Fibroblast of skin of back (primary cell): ENCODE measurements at places on chromosomes 3 and 15.

DNA sequence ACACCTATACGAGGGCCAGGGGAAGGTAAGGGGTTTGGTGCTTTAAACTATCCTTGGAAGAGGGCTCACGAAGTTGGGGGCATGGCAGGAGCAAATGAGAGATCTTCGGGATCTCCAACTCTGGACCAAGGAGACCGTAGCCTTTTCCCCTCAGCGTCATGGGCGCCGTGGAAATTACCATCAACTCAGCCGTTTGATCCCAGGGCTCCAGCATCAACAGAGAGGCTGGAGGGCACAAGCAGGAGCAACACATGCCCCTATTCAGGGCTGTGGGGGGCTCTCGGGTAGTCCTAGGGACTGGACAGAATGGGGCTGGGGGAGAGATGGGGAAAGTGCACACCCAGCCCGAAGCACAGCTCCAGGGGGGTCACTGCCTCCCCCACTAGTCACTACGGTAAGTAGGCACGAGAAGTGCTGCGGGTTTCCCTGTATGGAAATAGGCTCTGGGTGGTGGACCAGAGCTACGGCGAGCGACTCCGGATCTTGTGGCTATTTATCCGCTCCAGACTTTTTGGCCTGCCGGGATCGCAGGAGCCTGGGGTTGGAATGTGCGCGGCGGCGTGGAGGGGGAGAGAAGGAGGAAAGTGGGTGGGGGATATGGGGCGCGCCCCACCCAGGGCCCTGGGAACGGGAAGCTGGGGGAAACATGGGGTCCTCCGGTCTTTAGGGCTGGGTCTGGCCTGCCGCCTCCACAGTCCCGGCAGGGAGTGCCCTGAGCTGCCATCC, 539 bp upstream of the LAMB2 start:
- DNase-seq: peak; percentile 95

GRCh38 chr15:88454236-88454635, 13.0 kb downstream of the MRPL46 start:
- peak; percentile 27 for DNase-seq

GRCh38 chr15:92449476-92449875, 55.8 kb downstream of the ST8SIA2 start:
- peak; percentile 89 for DNase-seq

DNA sequence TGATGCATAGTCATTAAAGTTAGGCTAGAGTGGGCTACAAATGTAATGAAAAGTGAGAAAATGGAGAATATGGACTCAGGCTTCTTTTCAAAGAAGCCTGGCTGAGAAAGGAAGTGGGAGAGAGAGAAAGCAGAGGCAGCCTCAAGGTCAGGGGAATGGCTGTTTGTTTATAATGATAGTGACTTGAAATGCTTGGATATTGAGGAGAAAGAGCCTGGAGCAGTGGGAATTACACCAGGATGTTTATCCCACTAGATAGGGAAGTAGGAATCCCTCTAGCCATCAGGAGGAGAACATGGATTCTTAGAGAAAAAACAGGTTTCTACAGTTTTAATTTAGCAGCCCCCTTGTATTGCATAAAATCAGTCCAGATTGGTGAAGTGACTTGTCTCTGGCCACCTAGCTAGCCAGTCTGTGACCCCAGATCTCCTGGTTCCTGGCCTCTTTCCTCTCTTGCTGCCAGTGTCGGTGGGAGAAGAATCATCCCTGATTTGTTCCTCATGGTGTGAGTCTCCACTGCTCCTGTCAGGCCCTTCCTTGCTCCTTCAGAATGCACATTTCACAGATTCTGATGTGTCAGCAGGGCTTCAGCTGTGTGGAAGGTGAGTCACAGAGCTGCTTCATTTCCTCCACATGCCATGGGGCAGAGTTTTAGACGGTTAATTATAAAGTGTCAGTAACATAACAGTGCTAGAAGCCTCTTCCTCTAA, 32.9 kb downstream of the SEMA6D start:
- peak; percentile 91 for DNase-seq

DNA sequence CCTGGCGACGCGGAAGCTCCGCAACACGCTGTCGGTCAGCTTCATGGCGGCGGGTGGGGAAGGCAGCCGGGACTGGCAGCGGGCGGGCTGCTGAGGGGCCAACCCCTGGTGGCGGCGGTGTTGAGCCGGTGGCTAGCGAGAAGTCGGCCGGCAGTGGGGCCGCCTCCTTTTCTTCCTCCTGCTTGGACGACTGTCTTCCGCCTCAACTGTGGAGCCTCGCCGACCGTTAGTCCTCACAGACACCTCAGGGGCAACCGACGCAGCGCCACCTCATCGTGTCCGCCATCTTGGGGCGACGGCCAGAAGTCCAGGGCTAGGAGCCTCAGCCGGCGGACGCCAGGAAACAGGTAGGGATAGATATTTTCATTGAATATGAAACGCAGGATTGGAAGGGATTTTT, 875.1 kb downstream of the NSUN3 start:
- DNase-seq: no peak

- DNase-seq: no peak
Measured at GRCh38 chr15:59616379-59616778, 4.8 kb downstream of the GCNT3 start.

DNA sequence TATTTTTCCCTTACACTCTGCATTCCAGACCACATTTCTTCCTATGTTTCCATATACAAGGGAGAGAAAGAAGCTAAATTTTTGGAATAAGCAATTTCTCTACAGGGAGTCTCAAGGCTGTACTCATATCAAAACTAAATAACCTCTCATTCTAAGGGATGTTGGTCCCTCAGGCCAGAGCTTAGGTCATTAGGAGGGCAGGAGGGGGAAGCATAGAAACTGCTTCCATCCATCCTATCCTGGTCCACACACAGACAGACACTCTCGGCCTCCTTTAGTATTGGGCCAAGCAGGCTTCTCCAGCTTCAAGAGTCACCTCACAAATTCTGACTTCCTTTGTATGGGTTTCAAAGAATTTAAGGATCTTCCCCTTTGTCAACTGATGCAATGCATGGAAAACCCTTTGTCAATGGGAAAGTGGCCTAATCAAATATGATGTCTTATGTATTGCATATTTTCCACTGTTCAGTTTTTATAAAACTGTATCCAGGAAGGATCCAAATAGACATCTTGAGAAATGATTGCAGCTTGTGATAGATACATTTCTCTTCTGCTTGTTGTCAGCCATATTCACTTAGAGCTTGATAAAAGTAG, 140.7 kb upstream of the RARB start:
- DNase-seq: no peak

- DNase-seq: no peak
Measured at GRCh38 chr15:54373332-54373731, 395.1 kb downstream of the UNC13C start.

DNA sequence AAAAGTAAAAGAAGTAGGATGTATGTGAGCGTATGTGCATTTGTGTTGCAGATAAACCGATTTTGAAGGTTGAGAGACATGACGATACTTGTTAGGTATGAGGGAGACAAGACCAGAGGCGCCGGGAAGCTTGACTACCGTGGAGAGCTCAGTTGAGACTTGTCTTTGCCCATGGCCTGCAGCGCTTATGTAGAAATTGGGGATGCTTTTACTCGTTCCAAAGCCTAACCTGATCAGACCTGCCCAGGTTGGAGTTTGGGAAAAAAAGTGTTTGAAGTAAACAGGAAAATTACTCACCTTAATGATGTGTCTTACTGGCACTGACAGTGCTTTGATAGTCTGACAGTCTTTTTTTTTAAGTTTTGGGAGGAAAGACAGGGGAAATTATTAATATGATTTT, 202.8 kb downstream of the TP63 start:
- no peak for DNase-seq

GRCh38 chr3:188948281-188948996, 223.3 kb upstream of the TPRG1 start:
- peak; percentile 84 for DNase-seq

DNA sequence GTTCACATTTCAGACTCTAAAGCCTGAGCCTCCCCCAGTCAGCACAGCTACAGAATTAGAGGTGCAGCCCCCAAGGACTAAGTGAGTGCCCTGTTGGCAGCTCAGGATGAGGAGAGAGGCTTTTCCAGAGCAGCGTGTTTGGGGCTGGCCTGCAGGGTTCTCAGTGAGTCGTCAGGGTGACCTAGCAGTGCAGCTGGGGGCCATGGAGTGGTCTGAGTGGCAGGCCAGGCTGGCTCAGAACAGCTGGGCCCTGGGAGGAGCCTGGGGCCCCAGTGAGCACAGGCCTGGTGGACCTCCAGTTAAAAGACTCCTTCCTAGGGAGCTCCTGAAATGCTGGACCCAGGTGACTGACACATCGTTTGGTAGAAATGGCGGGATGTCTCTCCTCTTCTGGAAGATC, 108.3 kb downstream of the SLC49A4 start:
- no peak for DNase-seq

DNA sequence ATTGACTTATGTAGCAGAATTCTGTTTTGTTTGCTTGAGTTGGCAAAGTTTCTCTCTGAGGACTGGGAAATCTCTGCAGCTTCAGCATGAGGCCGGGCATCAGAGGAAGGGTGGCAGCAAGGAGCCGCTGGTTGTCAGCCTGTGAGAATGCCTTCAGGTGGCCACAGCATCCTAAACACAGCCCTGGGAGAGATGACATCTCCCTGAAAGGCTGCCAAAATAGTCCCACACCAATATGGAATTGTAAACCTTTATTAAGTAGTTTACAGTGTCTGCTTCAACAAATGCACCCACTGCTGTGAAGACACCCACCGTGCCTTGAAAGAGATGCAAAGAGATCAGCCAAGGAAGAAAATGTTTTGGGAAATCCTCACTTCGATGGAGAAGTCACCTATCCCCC, 609.7 kb upstream of the ARRDC4 start:
- DNase-seq: no peak

DNA sequence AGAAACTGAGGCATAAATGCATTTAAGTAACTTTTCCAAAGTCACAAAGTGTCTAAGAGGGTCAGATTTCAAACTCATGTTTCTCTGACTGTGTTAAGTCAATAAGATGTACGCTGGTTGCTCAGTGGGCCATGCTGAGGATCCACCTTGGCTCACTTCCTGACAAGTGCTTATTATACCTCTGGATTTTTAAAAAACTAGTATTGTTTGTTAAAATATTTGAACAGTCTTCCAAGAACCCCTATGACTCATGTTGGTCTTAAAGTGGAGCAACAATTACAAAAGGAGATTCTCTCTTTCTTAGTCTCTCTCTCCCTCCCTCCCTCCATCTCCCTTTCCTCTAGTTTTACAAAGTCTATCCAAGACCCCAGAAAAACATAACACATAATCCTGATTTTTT, 1050.2 kb downstream of the AGBL1 start:
- no peak for DNase-seq

GRCh38 chr3:23288286-23288685, 85.2 kb downstream of the UBE2E2 start:
- DNase-seq: peak; percentile 32

- DNase-seq: no peak
Measured at GRCh38 chr3:109225516-109225915, 89.0 kb downstream of the C3orf85 start.

- peak; percentile 25 for DNase-seq
Measured at GRCh38 chr3:27095553-27096222, 273.5 kb downstream of the NEK10 start.

GRCh38 chr15:67883234-67883773, 43.5 kb upstream of the RNU6-1 start:
- DNase-seq: no peak

GRCh38 chr3:176906046-176906905, 291.0 kb downstream of the TBL1XR1 start:
- DNase-seq: peak; percentile 83

GRCh38 chr15:32766101-32766500, 48.3 kb downstream of the GREM1 start:
- no peak for DNase-seq

GRCh38 chr3:115996420-115997108, 373.3 kb downstream of the GAP43 start:
- peak; percentile 72 for DNase-seq

- no peak for DNase-seq
Measured at GRCh38 chr3:29438580-29438979, 157.7 kb downstream of the RBMS3 start.

GRCh38 chr3:44045476-44046275, 196.0 kb upstream of the TOPAZ1 start:
- peak; percentile 76 for DNase-seq

DNA sequence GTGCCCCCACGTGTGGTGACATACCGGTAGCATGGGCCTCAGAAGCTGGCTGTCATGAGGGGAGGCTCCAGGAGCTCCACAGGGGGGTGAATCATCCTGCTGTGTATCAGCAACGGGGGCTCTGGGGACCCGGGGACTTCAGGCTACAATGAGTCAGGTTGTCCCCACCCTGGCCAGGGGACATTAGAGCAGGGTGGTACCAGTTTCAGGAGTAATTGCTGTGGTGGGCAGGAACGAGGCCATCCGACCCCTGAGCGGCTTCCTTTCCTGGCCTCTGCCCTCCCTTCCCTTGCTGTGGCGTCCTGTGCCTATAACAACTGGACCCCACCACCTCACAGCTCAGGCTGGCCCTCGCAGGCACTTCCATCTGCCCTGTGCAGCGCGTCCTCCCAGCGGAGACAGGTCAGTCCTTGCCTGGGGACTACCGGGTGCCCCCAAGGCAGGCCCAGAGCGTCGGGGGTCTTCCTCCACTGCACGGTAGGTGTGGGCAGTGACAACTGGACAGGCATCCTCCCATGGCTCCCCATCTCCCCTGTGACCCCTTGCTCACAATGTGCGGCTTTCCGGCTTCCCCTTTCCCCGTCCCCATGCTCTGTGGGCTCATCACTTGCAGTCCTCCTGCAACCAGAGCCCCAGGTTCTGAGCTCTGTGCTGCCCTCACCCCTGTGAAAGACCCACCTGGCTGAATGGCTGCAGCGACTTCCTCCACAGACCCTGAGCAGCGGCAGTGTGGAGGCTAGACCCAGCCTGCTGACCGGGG, 57.0 kb downstream of the KLF15 start:
- no peak for DNase-seq

DNA sequence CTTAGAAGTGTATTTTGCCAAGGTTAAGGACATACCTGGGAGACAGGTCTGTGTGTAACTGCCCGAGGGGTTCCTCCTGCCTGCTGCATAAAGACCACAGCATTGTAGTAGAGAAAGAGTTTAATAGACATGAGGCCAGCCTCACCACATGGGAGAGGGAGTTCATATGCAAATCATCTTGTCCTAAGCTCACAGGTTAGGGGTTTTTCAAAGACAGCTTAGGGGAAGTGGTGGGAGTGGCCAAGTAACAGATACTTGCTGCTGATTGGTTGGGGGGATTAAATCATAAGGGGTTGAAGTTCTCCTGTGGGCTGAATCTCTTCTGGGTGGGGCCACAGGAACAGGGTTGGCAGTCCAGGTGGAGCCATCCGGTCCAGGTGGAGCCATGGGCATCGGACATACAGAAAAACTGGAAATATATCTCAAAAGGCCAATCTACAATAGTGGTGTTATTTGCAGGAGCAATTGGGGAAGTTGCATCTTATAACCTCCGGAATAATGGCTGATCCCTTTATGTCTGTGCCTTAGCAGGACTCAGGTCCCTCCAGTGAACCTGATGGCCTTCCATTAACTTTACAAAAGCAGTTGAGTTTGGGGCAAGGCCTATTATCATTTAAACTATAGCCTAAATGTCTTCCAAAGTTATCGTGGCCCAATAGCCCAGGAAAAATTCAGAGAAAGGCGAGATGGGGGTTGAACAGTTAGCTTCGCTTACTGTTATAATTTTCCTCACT, 86.0 kb upstream of the MFGE8 start:
- DNase-seq: no peak

DNA sequence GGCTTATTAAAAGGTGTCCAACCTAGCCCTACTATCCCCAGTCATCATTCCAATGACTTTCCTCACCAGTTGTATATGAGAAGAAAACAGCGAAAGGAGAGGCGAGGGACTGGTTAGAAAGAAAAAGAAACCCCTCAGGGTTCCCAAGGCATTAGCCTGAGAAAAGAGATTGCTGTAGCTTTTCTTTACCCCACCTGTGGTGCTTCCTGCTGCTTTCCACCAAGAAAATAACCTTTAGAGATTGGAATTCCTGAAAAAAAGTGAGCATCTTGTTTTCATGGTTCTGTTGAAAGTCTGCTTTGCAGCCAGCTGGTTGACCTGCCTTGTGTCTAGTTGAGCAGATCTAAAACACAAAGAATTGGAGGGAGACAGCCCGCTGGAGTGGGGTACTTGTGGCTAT, 196.4 kb downstream of the CADPS start:
- no peak for DNase-seq
